ENCODE measurements at places on chromosomes 6 and 20. TPM values are rescaled to one million over a fixed set of nuclear protein-coding genes. Genes with fewer than 3 reads are reported as not detected.

The FOXA2 gene
- not detected for total RNA-seq

The RSPH9 gene
- total RNA-seq: 0.11 TPM

The SGK2 gene
- 1.1 TPM for total RNA-seq

The ZC2HC1B gene
- not detected for total RNA-seq

The PTCRA gene
- not detected for total RNA-seq

The PRR18 gene
- 0.50 TPM for total RNA-seq

The BEND6 gene
- total RNA-seq: 5.3 TPM

The TFAP2D gene
- not detected for total RNA-seq

The ULBP2 gene
- total RNA-seq: 2.6 TPM

The SLC35F1 gene
- 8.3 TPM for total RNA-seq

The GID8 gene
- 40.2 TPM for total RNA-seq

The OPRL1 gene
- 0.46 TPM for total RNA-seq

The FKBP1C gene
- 0.28 TPM for total RNA-seq
